Fibroblast of the conjunctiva (primary cell): ENCODE measurements at places on chromosomes 13 and 19.

GRCh38 chr19:5130371-5131030 is 161.6 kb downstream of the KDM4B start:
- DNase-seq, result no peak

DNA sequence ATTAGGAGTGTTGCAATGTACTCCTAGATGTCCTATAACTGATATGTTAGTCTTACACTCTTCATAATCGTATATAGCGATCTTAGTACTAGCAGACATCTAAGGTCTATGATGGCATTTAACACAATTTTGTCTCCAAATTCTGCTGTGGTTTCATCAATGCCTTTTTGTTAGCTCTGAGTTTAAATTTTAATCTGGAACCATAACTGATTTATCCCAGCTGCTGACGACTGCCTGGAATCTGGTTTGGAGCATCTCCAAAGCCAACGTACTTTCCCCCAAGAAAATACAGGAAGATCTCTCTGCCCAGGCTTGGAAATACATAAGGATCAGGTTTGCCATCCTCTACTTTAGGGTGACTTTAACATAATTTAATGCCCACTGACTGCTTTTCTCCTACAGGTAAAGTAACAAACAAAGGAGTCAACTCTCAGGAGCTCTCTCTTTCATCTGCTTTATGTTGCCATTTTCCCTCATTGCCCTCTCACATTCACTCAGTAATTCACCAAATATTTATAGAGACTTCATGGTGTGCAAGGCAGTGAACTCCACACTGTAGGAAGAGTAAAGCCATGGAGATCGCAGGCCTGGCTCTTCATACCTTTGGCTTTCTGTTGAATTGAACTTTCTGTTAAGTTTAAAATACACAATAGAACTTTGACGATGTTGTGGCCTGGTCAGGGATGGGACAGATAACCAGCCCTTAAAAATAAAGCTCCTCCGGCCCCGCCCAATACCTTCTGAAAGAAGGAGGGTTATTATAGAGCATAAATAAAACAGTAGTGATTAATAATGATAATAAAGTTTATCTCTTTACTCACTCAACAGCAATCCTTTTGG is 23.3 kb upstream of the SPART start:
- no peak for DNase-seq

GRCh38 chr13:30196025-30196424 is 111.3 kb downstream of the KATNAL1 start:
- no peak for DNase-seq

- DNase-seq, result no peak
Observed at GRCh38 chr19:2014731-2015607, 545 bp downstream of the BTBD2 start.

- DNase-seq, result no peak
Observed at GRCh38 chr19:19262190-19263057, 10.7 kb downstream of the TM6SF2 start.

GRCh38 chr19:30699871-30700280 is 327.7 kb downstream of the ZNF536 start:
- DNase-seq, result no peak
